ENCODE measurements at places on chromosomes 13 and 19. TPM values are rescaled to one million over a fixed set of nuclear protein-coding genes. Genes with fewer than 3 reads are reported as not detected.

The CEACAM20 gene
- total RNA-seq: not detected

The OR1I1 gene
- total RNA-seq: not detected

The NKPD1 gene
- total RNA-seq: 0.45 TPM

- DNase-seq: no peak
Observed at GRCh38 chr13:37211487-37211886, 106.0 kb upstream of the CSNK1A1L start.

DNA sequence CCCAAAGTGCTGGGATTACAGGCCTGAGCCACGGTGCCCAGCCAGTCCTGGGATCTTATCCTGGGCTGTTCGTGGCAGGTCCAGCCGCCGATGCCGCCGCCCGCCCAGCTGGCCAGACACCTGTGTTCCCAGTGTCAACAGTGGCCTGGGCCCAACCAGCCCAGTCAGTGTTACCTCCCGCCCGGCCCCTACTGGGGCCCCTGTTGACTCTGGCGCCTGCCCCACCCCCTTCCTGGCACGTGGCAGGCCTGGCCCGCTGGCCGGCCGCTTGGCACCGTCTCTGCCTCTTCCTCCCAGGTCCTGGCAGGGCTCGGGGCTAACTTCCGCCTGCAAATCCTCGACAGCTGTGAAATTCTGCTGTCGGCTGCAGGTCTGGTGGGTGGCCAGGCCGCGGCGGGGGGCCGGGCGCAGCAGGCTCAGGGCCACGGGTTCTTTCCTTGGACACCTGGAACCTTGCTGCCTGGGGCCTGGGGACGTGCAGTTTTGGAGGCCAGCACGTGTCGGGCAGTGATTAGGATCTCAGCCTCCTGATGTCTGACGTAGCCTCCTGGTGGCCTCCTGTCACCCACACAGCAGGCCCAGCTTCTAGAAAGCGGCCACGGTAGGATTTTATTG is 9.1 kb downstream of the ARID3A start:
- no peak for DNase-seq

DNA sequence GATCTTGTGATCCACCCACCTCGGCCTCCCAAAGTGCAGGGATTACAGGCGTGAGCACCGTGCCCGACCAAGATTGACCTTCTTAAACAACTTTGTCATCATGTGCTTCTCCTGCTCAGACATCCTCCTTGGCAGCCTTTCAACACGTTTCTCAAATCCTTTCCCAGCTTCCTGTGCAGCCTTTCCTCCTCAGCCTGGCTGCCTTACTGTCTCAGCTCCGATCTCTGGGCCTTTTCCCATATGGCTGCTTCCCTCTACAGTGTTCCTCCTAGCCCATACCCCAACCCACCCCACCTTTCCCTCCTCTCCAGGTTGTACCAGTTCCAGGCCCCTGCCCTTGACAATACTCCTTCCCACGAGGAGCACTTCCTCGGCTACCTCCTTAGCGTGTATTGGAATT is 7.2 kb downstream of the PHF11 start:
- DNase-seq: no peak

GRCh38 chr19:47444388-47444821 is 25.1 kb upstream of the MEIS3 start:
- DNase-seq: peak; percentile 32

DNA sequence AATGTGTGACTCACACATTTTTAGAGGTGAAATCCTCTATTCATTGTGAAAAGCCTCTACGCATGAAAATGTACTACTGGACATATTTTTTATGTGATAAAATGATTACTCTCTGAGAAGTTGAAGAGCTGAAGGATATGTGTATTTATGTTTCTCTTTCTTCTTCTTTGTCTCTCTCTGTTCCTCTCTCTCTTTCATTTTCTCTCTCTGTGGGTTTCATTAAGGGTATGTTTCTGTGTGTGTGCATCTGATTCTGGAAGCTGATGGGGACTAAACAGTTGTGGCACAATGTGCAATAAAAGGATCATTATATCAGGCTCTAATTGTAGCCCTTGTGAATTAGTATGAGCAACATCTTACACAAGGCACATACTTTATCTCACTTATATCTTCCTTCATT is 867.7 kb downstream of the PCDH9 start:
- no peak for DNase-seq

DNA sequence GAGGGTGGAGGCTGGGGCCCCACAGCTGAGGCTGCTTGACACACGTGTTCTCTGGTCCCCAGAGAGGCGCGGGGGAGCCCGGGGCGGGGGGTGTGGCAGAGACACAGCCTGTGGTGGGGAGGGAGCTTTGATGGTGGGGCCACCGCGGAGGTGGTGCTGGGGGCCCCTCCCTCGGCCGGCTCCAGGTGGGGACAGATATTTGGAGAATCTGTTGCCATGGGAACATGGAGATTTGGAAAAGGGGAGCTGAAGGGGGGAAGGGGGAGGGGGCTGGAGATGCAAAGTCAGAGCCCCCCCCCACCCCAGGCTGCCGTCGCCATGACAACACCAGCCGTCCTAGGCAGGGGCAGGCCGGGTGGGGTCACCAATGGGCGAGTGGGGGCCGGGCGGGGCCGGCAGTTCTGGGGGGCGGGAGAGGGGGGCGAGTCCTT is 1.2 kb downstream of the PRKCG start:
- no peak for DNase-seq

DNA sequence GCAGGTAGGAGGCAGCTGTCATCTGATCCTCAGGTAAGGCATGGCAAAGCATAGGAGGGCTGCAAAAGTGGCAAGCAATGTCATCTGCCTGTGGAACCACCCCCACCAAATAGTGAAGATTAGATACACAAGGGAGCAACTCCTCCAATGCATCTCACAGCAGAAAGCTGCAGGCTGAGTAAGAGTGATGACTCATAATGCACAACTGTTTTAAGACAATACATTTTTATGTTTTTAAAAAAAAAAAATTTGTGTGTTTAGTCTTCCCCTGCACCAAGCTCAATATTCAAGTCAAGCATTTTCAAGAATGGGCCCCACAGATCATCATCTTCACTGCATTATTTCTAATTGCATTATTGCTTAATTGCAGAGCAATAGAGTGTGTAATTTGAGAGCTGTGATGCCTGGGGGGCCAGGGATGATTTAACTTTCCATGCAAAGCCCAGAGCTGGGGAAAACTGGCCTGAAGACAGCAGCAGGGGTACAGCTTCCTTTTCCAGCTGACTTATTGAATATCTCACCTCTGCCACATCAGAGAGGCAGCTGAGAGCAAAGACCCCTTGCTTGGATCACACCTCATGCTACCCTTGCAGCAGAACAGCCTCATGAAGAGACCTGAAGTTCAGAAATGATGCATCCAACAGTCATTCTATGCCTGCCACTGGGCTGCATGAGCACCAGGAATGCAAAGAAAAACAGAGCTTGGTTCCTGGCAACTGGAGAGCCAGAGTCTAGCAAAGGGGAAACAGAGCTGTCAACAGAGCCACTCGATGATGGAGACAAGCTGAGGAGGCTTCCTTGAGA is 22.7 kb upstream of the POP4 start:
- DNase-seq: no peak

Measured in activated T-cell treated with anti-CD3 and anti-CD28 coated beads, Interleukin-2, amount 50 U/mL, for 4 hours (primary cell).